Muscle of back (tissue), 13 donors: ENCODE measurements at places on chromosomes 11 and 22. TPM values are rescaled to one million over a fixed set of nuclear protein-coding genes. Genes with fewer than 3 reads are reported as not detected.
A peak's percentile ranks its signal among the peaks of the same experiment; 100 is the strongest.

DNA sequence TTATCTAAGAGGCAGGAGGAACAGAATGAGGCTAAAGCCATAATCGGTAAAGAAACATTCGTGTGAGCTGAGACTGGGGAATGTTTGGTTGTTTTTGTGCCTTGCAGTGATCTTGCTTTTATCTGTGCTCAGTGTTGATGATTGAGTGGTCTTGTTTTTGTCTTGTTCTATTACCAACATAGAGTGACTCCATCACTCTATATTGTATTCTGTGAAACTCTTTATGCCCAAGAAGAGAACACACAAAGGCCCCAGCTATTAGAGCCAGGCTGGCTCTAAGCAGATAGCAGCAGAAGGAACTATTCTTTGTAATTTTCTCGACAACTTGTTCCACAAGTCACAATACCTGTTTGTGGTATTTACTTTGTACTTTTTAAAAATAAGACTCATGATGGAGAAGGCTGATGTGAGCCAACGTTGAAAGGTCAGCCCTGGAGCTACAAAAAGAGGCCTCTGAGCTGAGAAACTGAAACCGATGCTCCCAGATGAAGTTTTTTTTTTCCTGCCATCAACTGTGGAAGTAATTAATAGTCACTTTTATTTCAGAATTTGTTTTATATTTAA, 68.4 kb downstream of the LARGE1 start:
- DNase-seq = no peak

DNA sequence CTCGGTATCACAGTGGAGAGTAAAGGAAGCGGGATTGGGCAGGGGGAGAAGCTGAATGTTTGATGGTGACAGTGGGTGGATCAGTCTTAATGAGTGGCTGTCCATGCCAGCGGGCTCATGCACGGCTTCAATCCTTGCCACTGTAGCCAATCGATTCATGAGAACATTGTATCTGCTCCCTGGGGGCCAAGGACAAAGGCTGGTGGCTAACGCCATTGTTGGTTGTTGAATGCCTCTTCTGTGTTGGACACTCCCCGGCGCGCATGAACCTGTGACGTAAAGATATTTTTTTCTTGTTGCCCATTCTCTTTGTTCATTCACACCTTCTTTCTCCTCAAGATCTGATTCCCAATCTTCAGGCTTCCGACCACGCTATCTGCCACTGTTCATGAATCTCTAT, 20.9 kb upstream of the ATXN10 start:
- DNase-seq = no peak

DNA sequence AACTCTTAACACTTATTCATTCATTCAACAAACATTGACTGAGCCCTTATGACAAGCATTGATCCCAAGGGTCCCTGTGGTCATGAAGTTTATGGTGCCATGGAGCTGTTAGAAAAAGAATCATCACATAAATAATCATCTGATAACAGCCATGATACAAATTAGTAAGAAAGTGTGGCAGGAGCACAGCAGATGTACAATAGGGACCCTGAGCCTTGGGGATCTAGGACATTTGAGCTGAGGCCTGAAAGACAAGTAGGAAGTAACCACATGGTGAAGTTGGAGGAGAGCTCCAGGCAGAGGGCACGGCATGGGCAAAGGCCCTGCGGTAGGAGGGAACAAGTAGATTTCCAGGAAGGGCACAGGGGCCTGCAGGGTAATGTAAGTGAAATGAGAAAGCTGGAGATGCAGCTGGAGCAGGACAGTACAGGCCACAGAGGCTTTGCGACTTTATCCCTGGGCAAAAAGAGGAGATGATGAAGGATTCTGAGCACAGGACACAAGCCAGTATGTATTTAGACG, 6.8 kb upstream of the TCF20 start:
- no peak for DNase-seq

Gene KRTAP5-11
- not detected for polyA plus RNA-seq

GRCh38 chr22:22553735-22554586, 5.1 kb downstream of the PRAME start:
- DNase-seq = no peak

Gene GRM5
- polyA plus RNA-seq = 0.09 TPM

DNA sequence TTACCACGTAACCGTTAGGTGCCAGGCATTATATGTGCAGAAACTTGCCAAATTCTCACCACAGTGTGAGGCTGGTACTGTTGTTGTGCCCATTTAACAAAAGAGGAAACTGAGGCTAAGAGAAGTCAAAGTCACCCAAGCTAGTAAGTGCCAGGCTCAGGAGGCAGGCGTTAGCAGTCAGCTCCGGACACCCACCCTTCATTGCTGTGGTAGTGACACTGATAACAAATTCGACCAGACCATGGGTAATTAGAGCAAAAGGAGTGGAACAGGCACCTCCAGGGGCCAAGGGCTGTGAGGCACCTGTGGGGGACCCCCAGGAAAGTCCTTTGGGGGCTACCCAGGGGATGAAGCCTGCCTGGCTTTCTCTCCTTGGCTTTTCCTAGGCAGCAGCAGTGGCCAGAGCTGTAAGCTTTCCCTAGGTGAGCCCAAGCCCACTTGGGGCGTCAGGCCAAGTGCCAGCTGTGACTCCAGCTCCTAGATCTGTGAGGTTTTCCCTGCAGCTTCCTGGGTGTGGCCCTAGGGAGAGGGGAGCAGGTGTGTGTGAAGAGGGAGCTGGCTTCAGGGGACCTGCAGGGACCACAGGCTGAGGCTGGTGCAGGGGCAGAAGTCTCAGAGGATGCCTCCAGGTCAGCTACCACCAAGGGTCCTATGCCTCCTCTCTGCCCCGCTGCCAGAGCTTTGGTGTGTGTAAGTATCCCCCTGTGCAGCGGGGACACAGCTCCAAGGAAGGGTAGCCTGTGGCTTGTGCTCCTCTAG, 19.7 kb upstream of the ALX4 start:
- DNase-seq = no peak

GRCh38 chr11:116276051-116277044, 496.4 kb downstream of the BUD13 start:
- DNase-seq = peak; percentile 76

GRCh38 chr11:91691872-91692271, 532.7 kb upstream of the FAT3 start:
- DNase-seq = no peak

DNA sequence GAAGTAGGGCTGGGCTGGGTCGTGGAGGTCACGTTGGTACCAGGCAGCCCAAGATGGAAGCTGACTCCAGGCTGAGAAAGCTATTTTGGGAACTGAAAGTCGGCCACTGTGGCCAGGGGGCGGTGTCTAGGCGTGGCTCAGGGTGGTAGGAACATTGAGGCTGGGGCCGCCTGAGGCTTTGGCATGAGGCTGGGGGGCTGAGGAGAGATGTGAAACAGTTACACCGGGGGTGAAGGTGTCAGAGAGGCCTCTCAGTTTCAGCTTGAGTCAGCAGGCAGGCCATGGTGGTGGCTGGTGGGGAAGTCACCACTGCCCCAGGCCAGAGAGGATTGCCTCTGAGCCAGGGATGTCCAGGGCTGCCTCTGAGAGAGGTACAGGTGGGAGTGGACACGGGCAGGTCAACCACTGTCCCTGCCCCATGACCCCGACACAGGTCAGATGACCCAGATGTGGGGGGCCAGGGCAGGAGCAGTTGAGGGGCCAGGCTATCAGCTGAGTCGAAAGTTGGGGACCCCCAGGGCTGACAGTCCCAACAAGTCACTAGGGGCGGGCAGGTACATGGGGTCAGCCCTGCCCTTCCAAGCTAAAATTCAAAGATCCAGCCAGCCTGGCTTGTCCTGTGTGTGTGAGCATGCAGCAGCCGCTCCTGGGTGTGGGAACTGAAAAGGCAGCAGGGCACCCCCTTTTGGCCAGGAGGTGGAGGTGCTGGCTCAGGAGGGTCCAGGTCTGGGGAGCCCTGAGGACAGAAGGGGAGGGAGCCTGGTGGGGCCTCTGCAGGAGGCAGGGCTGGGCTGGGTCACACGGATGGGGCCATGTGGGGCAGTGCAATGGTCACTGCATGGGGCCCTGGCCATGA, 7.2 kb downstream of the KCNK7 start:
- peak; percentile 49 for DNase-seq
